ENCODE measurements at places on chromosomes 16 and 17.

- no peak for DNase-seq
Measured at GRCh38 chr16:88941913-88942909, 34.8 kb downstream of the CBFA2T3 start.

- no peak for DNase-seq
Measured at GRCh38 chr17:57707892-57708291, 37.2 kb downstream of the CCDC182 start.

DNA sequence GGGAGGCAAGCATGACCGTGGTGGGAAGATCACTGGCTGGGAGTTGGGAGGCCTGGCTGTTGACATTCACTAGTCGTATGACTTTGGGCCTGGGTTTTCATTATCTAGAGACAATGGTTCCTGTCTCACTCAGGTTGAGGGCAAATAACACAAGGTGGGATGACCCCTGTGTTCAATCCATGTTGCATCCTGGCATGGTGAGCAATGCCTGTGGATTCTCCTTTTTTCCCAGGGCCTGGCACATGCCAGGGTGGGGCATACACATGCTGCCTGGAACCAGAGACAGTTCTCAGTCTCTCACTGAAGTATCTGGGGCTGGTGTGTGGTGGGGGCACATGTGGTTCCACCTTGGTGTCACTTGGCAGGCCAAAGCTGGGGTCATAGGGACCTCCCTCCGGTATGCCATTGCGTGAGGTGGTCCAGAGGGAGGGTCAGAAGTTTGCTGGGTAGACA, 5.4 kb downstream of the THRA start:
- DNase-seq = no peak

DNA sequence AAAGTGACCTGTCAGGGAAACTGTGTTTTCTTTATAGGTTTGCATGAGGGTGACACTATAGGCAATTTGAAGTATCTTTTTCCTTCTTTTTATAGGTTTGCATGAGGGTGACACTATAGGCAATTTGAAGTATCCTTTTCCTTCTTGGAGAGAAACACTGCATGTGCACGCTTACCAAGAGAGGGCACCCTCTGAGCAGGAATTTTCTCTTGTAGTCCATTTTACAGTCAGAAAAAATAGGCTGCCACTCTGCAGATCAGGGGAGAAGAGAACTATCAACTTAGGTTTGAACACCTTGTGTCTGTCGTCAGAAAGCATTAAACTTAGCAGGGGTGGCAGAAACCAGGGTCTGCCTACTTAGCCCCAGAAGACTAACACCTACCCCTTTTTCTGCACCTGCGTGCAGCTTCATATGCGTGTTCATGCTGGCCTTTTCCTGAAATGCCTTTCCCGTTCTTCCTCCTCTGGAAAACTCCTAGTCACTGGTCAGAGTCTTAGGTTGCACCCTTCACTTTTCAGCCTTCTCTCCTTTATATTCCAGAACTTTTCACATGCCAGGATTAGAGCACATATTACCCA, 16.4 kb upstream of the SMIM36 start:
- DNase-seq = no peak

GRCh38 chr17:50480854-50481490, 2.3 kb downstream of the RSAD1 start:
- DNase-seq = no peak

GRCh38 chr16:89921702-89922476, 1.3 kb upstream of the TUBB3 start:
- DNase-seq = peak; percentile 92

GRCh38 chr17:9473711-9474110, 101.9 kb downstream of the STX8 start:
- no peak for DNase-seq

All from retinal pigment epithelial cell (primary cell).